ENCODE measurements at places on chromosomes 1 and 21.

DNA sequence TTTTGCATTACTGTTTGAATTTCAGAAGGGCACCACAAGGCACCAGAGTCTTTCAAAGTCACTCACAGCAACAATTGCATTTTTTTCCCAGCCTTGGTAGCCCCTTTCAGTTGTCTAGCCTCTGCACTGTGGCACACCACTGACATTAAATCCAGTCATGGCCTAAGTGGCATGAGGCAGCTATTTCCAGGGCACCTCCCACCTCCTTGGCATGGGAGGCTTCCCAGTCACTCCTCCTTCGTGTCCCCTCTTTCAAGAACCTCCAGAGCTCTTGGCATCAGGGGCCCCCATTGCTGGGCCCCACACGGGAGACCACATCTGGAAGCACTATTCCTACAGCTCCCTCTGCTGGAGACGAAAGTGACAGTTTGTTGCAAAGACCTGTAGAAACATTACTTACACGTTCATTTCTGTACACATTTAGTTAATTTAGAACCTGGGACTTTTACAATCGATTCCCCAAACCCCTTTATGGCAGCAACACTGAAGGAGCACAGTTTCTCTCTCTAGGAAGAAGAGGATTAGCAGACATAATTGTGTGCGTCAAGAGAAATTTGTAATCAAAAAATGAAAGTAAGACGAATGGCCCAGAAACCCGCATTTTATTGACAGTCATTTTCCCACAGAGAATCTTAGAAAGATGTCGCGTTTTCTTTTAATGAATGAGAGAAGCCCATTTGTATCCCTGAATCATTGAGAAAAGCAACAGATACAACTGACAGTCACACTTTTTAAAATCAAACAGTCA, 5.7 kb upstream of the CHD5 start:
- no peak for DNase-seq

GRCh38 chr1:243471026-243471685, 215.3 kb downstream of the SDCCAG8 start:
- no peak for DNase-seq

- no peak for DNase-seq
Observed at GRCh38 chr1:230773396-230774033, 26.3 kb downstream of the CAPN9 start.

DNA sequence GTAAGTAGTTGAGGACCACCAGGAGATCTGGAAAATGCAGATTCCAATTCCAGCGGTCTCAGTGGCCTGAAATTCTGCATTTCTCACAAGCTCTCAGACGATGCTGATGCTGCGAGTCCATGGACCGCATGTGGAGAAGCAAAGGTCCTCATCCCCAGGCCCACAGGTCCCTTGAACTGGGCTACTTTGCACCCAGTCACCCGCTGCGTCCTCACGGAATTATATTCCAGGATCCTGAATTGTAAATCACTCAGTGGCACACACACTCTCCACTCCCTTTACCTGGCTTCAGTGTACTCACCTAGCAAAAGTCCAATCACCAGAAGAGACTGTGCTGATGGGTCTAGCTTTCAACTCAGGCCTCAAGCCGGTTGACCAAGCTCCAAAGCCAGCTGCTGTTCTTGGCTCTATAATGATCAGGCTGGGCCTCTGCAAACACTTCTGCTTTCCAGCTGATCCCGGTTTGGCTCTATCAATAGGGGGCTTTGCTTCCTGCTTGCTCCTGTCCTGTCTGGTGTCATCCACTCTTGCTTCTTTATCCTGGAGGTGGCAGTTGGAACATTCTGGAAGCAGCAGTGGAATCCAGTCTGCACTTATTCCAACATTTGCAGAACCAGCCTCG, 904 bp upstream of the RPL22 start:
- no peak for DNase-seq

- DNase-seq: no peak
Observed at GRCh38 chr1:114289306-114289705, 135.6 kb upstream of the SYT6 start.

DNA sequence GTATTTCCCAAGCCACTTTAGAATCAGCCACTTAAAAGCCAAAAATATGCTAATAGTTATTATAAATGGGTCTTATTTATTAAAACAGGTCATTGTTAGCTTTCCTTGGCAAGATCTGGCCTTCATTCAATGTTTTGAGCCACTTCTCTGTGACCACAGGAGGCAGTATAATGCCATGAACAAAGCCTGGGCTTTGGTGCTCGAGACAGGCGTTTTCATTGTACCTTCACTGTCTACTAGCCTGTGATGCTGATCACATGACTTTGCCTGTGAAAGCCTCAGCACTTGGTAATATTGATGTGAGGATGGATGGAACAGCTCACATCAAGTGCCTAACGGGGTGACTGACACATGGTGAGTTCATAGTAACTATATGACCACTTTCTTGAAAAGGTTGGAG, 217.0 kb downstream of the RWDD3 start:
- no peak for DNase-seq

DNA sequence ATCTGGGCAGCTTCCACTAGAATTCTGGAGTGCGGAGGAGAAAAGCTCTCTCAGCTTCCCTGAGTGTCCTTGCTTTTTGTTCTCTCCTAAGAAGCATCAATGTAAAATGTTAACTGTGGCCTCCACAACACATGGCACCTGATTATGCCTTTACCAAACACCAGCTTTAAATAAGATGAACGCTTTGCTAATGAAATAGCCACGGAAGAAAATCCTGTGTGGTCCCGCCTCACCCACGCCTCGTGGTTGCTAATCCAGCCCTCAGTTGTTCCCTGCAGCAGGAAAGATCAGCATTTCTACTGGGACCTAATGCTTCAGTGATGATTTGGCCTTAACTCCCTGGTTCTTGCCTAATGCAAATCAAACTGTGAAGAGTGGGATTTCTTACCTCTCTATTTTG, 1.8 kb upstream of the ERG start:
- DNase-seq: no peak

- DNase-seq: no peak
Observed at GRCh38 chr1:198867182-198867581, 228.3 kb downstream of the PTPRC start.

DNA sequence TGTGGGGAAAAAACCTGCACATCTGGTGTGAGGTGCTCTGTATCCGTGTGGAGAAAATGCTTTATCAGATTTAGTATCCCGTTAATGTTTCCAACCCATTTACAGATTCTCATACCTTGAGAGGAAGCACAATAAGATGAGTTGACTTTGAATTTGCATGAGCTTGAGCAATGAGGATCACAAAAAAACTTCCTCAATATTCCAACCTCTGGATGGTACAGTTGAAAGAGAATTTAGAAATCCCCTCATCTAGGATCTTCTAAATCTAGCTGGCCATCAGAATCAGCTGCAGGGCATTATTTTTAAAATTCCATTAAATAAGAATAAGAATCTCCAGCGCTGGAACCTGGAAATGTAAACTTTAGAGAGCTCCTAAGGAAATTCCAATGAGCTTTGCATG, 82.5 kb upstream of the NR5A2 start:
- no peak for DNase-seq

DNA sequence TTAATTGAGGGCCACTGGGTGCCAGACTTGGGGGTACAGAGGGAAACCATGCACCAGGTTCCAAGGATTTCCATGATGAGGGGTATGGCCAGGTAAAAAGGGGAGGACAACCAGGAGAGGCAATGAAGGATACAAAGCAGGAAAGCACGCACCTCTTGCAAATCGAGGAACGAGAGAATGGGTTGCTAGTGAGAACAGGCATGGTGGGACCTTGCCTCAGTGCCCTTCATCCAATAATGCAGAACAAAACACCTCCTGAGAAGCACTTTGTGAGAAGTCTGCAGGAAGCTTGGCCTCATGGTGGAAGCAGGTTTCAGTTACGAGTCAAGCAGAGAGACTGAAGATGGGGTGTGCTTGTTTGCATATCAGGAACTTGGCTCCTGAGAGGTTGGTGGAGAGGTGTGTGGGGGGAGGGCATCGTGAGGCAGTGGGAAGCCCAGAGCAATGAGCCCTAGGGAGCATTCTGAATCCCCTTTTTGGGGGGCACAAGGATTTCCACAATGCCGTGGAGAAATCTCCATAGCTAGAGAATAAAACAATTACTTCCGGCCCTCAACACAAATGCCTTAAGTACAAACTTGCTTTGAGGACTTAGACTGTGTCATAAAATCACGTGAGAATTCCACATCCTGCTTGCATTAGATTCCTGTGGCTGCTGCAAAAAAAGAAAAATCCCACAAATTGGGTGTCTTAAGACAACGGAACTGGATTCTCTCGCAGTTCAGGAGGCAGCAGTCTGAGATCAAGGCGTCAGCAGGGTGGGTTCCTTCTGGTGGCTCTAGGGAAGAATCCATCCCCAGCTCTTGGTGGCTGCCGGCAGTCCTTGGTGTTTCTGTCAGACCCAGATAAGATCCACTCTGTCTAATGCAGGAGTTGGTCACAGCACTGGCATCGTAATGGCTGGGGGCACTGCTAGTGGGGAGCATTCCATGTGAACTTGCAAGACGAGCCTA, 54.9 kb upstream of the BACE2 start:
- DNase-seq: no peak
